Activated CD4-positive, CD25-positive, alpha-beta regulatory T cell (primary cell): ENCODE measurements at places on chromosomes 7 and 10.

- no peak for DNase-seq
Observed at GRCh38 chr7:78345293-78345911, 546.8 kb downstream of the PHTF2 start.

DNA sequence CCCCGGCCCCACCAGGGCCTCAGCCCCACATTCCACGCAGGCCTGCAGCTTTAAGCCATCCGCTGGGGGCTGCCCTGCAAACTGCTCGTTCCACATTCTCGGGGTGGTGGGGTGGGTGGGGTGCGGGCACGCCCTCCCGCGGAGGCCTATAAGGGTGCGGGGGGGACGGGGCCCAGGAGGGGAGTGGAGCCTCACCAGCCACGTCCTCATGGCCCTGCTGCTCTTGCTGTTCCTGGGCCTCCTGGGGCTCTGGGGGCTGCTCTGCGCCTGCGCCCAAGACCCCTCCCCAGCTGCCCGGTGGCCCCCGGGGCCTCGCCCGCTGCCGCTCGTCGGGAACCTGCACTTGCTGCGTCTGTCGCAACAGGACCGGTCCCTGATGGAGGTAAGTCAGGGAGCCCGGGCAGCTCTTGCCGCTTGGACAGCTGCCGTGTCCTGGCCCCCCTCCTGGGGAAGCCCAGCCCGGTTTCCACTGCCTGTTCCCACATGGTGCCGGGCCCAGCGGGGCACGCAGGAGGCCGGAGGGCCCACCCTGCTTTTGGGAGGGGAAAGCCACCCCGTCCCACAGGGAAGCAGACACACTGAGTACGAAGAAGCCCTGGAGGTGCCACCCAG, at the start of gene CYP2W1:
Gene CYP2W1 (plus strand): TSS at position 178 of the 612 bp plus-strand sequence. CDS start 31 bp downstream, at position 209.
- DNase-seq, result no peak

DNA sequence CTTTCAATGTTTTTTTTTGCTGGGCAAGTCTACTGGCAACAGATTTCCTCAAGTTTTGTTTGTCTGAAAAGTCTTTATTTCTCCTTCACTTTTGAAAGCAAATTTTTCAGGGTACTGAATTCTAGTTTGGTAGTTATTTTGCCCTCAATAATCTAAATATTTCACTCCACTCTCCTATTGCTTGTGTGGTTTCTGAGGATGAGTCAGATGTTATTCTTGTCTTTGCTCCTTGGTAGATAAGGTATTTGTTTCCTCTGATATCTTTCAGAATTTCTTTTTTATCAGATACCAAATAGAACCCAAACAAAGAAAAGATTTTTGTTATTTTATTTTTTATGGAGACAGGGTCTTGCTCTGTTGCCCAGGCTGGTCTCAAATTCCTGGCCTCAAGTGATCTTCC, 99.2 kb upstream of the MALRD1 start:
- no peak for DNase-seq

GRCh38 chr10:61628151-61628874, 34.4 kb upstream of the CABCOCO1 start:
- no peak for DNase-seq

- no peak for DNase-seq
Observed at GRCh38 chr10:103710490-103710889, 144.9 kb downstream of the SH3PXD2A start.

DNA sequence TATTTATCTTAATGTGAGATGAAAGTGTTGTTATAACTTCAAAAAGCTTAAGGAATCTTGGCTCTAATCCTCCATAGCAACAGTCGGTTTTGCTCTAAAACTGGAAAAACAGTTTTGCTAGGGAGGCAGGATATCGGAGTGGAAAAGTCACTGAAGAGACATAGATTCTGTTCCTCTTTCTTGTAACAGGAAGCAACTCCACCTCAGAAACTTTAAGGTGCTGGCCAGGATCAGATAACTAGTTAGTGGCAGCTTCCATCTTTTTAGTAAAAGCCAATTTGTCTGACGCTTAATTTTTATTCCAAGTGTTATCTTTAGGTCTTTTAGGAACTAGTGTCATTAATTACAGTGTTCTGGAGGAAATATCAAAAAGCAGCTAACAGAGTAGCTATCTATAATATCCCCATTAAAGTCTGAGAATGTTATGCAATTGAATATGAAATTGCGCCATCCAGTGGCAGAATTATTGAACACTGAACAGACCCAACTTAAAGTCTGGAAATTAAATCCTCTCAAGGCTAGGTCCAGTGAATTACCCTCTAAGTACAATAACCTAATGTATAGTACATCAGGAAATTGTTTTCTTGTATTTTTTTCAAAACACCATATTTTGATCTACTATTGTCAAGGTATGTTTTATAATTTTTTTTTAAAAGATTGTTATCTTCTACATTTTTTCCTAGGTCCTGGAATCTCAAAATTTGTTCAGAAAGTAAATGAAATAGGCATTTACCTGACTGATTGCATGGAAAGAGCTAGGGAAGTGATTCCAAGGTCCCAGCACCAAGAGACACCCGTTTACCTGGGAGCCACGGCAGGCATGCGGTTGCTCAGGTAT, 65.9 kb upstream of the CC2D2B start:
- no peak for DNase-seq

DNA sequence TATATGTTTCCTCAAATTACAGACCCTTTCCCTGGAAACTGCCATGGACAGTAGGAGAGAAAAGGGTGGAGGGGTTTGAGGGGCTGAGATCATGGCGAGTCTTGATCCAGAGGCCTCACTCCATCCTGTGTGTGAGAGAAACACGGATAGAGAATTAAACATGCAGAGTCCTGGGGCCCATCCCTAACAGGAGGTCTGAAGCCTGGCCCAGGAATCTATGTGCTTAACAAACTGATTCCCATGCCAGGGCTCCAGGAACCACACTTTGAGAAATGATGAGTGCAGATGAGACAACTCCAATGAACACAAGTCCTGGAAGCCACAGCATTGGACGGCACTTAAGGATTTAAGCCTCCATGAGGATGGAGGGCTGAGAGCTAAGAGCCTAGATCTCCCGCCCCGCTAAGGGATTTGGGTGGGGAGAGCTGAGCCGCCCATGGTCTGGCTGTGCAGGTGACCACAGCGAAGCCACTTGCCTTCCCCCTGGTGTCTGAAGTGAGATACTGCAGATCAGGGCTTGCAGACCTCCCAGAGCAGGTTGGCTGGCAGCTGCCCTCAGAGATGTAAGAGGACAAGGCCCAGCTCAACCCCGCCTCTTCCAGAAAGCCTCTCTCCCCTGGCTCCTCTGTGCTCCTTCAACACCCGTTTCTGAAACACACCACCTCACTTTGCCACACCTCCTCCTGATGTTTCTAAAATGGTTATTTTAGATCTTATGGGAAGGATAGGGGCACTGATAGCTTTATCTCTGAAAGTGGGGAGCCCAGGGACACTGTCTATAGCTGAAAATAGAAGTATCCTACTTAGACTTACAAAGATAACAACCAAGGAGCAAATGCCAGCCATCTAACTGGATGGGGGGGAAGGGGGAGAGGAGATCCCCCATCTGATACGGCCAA, 24.8 kb upstream of the EIF5AL1 start:
- no peak for DNase-seq

DNA sequence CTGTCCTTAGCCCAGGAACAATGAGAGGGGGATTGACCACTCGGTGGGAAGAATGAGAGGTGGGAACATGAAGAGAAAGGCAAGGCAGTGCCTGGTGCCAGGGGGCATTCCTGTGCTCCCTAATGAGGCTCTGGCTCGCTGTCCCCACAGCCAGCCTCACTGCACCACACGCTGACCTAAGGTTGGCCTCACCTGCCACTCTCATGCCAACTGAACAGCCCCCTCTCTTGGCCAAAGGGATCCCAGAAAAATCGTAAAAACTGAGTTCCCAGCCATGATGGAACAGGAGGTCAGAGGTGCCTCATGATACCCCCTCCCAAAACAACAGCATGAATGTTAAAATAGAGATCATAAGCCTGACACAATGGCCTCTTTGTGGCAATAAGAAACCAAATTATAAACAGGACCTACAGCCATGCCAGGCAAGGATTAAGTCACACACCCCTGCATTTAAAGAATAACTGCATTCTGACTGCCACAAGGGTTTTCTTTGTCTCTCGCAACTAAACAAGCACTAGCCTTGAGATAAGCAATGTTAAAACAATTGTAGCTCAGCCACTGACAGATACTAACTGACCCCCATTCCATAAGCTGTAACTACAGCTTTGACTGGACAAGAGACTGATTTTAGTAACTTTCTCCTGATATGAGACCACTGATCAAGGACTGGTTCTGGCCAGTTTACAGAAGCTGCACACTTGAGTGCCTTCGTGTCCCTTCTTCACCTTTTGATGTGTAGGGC, 149.2 kb downstream of the SH2D4B start:
- DNase-seq, result no peak

GRCh38 chr10:28765641-28766040, 88.3 kb downstream of the BAMBI start:
- no peak for DNase-seq

DNA sequence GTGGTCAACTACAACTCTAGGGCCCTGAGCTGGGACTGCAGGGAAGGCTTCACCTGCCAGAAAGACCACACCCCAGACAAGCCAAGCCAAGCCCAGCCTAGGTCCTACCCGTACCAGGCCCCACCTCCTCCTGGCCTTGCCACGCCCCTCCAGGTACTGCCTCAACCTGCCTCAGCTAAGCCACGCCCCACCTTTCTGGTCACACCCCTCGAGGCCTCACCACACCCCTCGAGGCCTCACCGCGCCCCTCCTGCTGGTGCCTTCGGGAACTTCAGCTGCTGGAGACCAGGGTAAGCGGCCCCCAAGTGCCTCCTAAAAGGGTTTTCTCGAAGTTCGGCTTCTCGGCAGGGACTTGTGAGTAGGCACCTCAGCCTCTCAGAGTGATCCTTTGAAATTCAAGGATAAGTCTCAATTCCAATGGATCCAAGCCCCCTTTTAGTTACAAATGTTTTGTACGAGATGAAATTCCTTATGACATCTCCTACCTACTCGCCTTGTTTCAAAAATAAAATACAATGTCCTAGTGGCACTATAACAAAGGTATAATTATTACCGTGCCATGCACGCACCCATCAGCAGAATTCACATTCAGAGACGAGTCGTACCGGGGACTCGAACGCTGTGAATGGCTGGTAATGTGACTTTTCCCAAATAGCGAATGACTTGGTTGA, 171.2 kb downstream of the ARHGAP21 start:
- no peak for DNase-seq

DNA sequence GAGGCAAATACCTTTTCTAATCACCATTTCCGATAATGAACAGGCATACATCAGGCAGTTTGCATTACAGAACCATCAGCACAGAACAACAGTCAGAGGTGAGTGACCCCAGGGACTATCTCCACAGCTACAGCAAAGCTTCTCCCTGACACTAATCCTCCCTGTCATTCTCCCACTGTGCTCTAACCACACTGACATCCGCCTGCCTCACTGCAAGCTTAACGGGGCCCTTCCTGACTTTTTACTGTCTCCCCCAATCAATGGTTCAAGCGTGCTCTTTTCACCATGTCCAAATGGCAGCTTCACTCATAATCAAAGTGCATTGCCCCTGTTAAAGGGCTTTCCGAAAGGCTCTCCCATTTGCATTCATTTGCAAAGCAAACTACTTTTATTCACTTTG, 196.3 kb downstream of the DNAJC1 start:
- no peak for DNase-seq

DNA sequence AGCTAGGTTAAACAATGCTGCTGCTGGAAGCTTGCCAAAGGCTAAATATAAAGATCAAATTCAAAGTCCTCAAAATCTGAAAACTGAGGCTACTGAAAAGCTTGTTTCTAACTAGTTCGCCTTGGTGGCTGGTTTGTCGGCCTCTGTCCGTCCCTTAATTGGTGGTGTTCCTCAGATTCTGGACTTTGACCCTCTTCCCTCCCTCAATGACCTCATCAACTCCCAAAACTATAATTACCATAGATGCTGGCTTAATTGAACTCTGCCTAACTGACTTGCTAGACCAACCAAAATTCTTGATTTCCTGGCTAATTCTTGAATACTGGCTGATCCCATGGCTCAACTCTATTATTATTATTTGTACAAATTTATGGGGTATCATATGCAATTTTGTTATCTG, 15.6 kb downstream of the ARHGAP21 start:
- no peak for DNase-seq

DNA sequence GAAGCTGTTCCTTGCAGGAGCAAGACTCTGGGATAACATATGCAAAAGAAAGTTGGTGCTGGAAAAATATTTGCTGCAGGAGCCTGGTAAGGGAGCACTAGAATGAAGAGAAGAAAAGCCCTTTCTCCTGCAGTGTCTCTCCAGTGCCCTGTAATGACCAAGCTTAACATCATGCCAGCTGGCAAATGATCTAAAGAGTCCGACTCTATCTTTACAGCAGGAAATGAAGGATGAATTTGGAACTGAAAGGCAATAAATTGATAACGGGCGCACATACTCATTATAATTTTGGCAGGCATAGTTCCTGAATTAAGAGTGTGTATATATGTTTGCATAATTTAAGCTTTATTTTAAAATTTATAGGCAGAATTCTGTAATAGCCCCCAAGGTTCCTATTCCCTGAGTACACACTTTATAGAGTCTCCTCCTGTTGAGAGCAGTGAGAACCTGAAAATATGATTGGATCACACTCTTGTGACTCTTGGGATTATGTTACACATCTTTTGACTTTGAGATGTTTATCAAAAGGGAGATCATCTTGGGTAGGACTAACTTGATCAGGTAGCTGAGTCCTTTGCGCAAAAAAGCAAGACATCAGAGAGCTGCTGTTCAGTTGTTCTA, 299.0 kb upstream of the MBL2 start:
- no peak for DNase-seq

GRCh38 chr7:55100544-55101327, 81.9 kb downstream of the EGFR start:
- DNase-seq, result no peak

GRCh38 chr7:9082203-9082602, 648.8 kb downstream of the NXPH1 start:
- DNase-seq, result no peak

GRCh38 chr7:130141161-130141883, 63.9 kb downstream of the TMEM209 start:
- DNase-seq, result no peak

DNA sequence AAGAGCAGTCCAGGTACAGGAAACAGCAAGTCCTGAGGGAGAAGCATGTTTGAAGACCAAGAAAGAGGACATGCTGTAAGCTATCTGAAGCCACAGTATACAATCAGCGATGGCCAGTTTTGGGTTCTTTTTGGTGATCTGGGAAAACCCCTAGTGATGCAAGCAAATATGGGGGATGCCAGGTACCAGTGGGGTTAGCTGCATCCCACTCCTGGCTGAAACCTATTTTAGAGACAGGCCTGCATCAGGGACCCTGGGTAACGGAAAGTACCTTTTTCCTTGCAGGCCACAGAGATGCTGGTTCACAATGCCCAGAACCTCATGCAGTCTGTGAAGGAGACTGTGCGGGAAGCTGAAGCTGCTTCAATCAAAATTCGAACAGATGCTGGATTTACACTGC, 32.9 kb downstream of the AP3M1 start:
- no peak for DNase-seq

GRCh38 chr7:117296066-117296465, 26.8 kb downstream of the WNT2 start:
- no peak for DNase-seq
